ENCODE measurements at places on chromosomes 1 and 21. TPM values are rescaled to one million over a fixed set of nuclear protein-coding genes. Genes with fewer than 3 reads are reported as not detected.

GRCh38 chr1:222010306-222010705 lies 268.4 kb upstream of the DUSP10 start:
- DNase-seq, result no peak

DNA sequence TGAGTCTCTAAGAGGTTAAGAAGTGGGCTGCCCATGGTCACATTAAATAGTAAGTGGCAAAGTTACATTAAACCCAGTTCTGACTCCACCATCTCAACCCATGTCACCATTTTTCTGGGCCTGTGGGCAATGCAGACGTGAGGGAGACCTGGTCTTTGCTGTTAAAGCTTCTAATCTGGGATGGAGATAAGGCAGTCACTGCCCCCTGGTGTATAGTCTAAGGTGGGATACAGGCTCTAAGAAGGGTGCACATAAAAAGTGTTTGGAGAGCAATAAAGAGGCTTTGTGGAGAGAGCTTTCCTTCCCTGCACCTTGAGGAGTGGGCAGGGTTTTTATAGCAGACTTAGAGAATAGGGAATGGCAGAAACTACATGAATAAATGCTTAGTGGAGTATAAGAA lies 141.3 kb downstream of the ROR1 start:
- no peak for DNase-seq

DNA sequence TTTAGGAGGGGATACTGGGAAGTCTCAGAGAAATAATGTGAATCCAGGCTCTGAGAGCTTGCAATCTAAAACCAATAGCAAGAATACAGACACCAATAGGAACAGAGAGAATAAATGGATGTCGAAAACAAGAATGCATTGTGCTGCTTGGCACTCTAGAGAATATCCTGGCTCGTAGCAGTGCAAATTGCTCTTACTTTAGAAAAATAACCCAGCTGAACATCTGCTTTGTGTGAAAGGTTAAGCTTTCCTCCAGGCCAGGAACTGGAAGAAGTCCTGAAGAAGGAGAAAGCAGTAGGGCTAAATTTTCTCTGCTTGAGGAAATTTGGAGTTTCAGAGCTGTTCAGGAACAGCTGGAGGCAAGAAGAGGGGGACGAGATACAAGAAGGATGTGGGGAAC lies 382.3 kb downstream of the HHIPL2 start:
- DNase-seq, result no peak

DNA sequence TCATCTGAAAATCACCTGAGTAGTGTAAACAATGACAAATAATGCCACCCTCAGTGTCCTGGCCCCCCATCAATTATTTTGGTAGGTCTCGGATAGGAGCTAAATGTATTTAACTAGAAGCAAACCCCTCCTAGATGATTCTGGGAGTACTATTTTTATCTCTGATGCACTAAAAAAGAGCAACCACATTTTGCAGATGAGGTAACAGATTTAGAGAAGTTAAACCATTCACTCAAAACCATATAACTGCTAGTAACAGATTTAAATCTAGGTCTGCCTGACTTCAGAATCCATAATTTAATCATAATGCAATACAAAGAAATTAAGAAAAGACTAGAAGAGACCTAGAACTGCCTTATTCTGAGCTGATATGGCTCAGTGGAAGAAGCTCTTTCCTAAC lies 17.3 kb upstream of the PTCH2 start:
- no peak for DNase-seq

DNA sequence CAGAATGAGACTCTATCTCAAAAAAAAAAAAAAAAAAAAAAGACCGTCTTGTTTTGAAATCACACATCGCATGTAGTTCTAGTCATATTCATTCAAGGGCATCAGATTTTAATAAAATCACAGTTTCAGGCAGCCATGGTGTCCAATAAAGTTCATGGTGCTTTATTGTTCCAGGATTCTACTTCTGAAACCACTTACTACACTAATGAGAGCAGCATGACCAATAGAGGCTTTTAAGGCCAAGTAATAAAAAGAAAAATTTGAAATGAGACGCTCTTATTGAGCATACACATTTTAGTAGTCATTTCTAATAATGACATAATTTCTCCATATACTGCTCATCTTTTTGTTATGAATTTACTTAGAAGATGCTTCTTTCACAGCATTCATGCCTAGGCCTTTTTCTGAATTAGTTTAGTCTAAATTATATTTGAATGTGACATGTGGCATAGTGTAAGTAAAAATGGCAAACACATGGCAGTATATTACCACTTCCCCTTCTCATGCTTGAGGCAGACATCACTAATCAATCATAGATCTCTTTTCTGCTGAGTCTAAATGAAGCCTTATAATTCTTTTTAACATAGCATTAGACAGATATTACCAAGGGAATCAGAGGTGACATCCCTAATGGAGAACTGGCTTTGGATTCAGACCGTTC lies 18.5 kb downstream of the NTMT2 start:
- no peak for DNase-seq

- DNase-seq, result no peak
These were observed 83.9 kb downstream of the BCAR3 start for GRCh38 chr1:93597709-93598108.

- no peak for DNase-seq
These were observed 34.0 kb upstream of the BACH1 start for GRCh38 chr21:29264721-29265120.

DNA sequence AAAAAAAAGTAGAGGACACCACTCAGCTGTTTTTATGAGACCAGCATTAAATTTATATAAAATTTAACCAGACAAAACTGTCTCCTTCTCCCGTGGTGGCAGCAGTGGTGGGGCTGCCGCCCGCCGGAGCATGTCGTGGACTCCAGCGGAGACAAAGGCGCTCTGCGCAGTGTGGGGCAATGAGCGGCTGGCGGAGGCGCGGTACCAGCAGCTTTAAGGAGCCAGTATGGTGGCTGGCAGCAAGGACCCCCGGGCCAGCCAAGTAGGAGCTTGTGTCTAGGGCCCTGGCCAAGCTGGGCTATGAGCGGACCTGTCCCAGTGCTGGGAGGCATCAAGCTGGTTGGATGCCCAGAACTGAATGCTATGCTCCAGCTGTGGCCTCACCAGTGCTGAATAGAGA lies 2102.9 kb downstream of the NCAM2 start:
- DNase-seq, result no peak

GRCh38 chr1:60888126-60888525 lies 194.2 kb upstream of the NFIA start:
- no peak for DNase-seq

GRCh38 chr1:38586993-38587646 lies 272.5 kb downstream of the RRAGC start:
- peak; percentile 53 for DNase-seq

DNA sequence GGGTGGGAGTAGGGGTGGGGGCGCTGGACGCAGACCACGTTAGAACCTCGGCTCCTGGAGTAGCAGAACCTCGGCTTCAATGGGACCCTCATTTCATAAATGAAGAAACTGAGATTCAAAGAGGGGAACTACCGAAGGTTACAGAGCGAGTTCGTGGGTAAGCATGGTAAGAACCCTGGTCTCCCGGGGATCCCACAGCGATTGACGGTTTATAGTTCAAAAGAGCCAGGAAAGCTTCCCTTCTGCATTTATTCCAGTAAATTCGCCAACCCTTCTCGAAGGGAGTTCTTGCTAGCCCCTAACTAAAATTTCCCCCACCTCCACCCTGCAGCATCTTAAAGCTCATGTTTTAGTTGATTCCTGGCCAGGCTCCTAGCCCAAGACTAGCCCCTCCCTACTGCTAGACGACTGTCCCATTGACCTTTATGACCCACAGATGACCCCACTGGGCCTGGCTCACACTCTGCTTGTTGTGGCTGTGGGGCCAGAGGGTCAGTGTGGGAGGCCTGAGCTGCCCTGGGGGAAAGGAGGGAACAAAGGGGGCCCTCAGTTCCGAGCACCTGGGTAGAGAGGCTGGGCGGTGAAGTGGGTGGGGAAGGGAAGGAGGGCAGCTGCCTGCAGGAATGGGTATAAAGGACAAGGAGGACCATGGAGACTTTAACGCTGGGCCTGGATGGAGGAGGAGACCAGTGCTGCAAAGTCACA lies 558 bp upstream of the KIF21B start:
- no peak for DNase-seq

DNA sequence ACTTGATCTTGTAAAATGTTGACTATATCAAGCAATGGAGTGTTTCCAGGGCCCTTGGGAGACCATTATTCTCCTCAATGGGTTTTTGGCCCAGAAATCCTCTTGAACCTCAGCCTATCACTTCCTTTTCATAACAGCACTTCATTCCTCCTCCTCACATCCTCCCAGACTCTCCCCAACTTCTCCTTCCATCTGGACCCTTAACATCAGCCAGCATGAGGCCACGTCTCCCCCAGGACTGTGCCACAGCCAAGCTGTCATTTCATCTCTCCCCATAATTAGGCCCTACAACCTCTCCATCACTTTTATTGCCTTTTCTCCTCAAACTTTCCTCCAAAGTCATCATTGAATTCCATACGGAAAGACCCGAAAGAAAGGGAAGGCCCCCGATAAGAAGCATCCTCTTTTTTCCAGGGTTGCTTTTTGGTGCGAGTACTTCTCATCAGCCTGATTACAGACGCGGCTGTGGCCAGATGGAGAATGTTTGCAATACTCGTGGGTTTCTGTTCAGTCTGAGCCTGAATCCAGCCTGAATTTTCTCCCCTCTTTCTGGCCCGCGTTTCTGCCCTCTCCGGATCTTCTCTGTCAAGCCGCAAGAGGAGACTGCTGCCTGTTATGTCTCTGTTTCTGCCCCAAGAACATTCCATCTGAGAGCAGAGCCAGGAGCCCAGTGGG lies 52.7 kb upstream of the SLC25A33 start:
- no peak for DNase-seq

DNA sequence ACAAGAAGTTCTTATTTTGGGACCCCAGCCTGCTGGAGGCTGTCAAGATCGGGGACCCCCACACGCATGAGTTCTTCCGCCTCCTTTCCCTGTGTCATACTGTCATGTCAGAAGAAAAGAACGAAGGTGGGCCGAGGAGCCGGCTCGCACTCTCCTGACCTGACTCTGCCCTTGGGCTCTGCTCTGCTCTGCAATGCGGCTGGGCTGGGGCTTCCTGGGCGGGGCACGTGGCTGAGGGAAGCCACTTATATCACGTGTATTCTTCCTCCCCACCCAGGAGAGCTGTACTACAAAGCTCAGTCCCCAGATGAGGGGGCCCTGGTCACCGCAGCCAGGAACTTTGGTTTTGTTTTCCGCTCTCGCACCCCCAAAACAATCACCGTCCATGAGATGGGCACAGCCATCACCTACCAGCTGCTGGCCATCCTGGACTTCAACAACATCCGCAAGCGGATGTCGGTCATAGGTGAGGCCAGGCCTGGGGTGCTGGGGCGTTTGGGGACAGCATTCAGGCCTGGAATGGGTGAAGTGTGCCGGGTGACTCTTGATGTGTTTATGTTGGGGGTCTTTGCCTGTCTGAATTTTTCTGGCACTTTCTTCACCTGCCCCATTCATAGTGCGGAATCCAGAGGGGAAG lies 17.6 kb downstream of the ATP8B2 start:
- no peak for DNase-seq

GRCh38 chr21:46191686-46192575 lies 7.7 kb upstream of the SPATC1L start:
- DNase-seq, result no peak

DNA sequence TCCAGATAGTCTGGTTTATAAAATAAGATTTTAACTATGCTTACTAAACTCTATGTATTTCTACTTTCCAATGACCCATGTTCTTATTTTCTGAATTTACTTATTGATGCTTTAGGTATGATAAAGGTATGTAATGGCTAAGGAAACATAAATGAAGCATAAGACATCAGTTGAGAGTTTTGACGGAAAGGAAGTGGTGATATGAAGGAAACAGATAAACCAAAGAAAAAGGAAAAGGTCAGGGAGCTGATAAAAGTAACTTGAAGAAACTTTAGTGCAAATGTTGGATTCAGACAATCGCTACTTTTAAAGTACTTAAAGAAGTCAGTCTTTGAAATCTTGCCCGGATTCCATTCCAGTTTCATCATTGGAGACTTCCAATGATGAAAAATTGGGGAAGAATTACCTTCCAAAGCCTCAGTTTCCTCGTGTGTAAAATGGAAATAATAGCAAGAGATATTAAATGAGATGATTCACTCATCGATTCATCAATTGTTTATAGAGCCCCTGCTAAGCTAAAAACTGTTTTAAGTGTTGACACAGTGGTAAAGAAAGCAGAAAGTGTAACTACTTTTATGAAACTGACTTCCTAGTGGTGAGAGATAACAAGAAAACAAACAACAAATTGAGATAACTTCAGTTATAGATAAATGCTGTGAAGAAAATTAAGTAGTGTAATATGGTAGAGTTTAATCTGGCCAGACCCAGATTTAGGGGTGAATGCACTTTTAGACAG lies 10.6 kb downstream of the PTPRC start:
- no peak for DNase-seq

GRCh38 chr1:54575605-54576290 lies 27.7 kb downstream of the ACOT11 start:
- DNase-seq, result no peak

GRCh38 chr1:179141592-179142251 lies 59.9 kb downstream of the TOR3A start:
- no peak for DNase-seq

- no peak for DNase-seq
These were observed 6.4 kb upstream of the SPATC1L start for GRCh38 chr21:46190491-46191131.

DNA sequence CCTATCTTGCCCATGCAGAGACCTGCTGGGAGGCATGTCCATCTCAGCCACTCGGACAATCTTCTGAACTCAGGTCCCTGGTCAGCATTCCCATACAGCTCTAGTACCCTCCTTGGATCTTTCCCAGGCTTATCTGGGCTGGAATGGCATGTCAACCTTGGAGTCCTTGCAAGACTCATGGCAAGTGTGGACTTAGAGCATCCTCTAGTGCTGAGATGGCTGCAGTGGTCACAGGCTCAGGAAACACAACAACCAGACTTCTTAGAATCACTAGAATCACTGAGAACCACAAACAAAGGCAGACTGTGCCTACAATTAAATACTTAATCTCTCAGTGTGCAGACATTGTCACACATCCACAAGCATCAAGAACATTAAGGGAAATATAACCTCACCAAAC lies 73.1 kb upstream of the TSHB start:
- DNase-seq, result no peak

DNA sequence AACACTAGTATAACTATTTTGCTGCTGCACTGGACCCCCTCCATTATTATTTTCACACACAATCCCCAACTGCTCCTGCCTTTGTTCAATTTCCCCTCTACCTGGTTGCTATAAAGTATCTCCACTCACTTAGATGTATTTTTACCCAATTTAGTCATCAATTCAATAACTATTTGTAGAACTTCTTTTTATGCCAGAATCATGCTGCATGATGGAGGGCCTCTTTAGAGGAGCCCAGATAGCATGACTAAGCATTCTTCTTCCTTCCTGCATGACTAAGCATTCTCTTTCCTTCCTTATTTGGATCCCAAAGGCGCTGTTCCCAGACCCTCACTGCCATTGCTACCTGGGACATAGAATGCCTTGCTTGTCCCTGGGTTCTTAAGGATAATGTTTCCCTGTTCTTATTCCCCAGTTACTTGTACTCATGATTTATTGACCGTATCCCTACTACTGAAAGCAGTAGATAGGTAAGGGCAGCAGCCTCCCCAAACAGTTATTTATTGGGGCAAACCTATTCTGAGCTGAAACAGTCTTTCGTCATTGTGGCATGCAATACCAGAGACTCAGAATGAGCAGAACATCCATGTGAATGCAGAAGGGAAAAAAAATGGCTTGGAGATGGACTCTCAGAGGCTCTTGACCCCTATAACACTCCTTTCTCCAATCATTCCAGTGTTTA lies 89.3 kb upstream of the AKT3 start:
- no peak for DNase-seq

TRIM67 gene
- polyA plus RNA-seq, result not detected

CRP gene
- 13,117 TPM for polyA plus RNA-seq

CLCA4 gene
- not detected for polyA plus RNA-seq

SLAMF9 gene
- polyA plus RNA-seq, result 0.68 TPM

CD1B gene
- polyA plus RNA-seq, result not detected

TNFRSF18 gene
- polyA plus RNA-seq, result 0.24 TPM

HMCN1 gene
- polyA plus RNA-seq, result 1.5 TPM

S100A7A gene
- not detected for polyA plus RNA-seq
